ENCODE measurements at places on chromosomes 4 and X.

- no peak for DNase-seq
These were observed 531.7 kb upstream of the FTHL17 start for GRCh38 chrX:31603411-31604120.

- DNase-seq = no peak
These were observed 44.7 kb downstream of the ATP1B4 start for GRCh38 chrX:120406638-120407037.

DNA sequence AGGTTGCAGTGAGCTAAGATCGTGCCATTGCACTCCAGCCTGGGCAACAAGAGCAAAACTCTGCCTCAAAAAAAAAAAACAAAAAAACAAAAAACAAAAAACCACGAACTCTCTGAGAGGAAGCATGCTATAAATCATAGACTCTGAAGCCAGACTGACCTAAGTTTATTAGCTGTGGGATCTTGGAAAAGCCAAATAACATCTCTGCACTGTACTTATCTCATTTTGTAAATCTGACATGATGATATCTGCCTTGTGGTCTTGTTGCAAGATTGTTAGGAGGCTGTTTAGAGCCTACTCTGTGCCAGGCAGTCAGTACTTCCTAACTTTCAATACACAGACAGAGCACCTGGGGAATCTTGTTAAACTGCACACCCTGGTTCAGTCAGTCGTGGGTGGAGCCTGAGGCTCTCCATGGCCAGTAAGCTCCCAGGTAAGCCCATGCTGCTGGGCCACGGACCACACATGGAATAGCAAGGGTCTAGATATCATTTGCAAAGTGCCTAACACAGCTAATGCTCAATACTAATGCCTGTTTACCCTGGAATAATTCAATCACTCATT lies 107.6 kb upstream of the SMIM10 start:
- DNase-seq = no peak

DNA sequence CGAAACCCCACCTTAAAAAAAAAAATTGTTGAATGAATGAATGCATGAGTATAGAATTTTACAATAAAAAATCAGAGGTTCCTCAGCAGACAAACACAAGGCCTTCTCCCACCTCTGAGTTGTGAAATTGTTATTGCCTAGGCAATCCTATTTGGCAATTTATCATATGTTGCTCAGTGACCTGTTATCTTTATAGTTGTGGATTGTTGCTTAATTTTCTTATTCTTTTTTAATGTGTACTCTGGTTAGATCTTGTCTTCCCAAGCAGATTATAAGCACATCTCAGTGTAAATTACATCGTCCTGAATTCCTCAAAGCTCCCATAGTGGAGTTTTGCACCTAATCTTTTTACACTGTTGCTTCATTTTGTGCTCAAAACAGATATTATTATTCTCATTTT lies 71.9 kb downstream of the RBM47 start:
- DNase-seq = no peak

DNA sequence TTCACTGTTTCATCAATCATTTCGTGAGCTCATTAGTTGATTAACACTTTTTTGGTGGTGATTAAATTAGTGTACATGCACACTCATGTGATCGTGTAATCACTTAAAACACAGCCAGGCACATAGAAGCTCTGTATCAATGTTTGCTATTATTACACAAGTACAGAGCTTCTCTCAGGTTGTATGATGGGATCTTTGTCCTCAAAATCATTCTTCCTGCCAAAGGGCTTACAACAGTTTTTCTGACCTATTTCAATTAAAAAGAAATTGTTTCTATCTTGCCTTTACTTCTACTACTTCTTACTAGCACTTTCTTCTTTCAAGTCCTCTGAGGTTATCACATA lies 145.1 kb downstream of the AMELX start:
- no peak for DNase-seq

DNA sequence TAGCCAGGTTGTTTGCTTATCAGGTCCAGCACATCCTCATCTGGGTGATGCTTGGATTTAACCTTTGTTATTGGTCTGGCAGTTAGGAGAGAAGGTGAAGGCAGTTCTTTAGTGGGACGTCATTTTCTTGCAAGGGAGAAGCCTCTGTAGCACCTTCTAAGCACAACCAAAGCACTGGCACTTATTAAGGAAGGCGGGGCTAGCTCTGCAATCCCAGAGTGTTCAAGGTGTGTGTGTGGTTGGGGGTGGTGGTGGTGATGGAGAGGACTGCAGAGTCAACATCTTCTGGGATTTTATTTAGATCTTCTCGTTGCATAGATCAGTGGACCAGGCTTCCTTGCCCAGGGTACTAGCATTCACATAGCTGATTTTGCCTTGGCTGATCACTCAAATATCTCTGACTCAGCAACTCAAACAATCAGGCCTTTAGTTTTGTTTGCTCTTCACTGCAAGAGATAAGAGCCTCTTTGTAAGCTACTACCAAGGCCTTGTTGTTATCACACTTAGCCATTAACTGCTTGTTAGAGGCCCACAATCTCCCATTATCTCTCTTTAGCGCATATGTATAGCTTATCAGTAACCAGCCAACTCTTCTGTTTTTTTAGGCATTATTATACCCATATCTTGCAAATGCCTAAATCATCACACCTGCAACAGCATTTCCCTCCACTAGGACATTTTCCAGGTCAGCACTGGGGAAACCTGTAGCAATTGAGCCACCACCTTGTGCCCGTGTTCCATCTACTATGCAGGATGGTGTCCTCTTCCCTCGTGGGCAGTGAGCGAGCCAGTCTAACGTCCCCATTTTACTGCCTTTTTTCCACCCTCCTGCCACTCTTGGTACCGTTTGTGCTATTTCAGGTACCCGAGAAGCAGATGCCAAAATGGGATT lies 36.5 kb upstream of the LINC00632 start:
- DNase-seq = no peak

DNA sequence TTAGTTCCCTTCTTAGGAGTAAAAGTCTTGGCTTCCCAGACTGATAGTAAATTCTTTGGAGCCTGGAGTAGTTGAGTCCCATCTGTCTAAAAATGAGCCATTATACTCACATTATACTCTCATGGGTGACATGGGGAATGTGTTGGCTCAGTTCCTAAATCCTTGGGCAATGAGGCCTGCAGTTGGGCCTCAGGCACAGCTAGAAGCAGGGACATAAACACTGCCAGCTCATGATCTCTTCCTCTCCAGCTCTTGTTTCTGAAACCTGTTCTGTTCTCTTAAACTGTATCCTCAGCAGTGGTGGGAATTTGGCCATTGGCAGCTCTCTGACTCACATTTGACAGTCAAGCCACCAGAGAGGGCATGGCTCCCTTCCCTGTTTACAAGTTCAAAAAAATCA lies 212.5 kb downstream of the SPATA18 start:
- DNase-seq = no peak

DNA sequence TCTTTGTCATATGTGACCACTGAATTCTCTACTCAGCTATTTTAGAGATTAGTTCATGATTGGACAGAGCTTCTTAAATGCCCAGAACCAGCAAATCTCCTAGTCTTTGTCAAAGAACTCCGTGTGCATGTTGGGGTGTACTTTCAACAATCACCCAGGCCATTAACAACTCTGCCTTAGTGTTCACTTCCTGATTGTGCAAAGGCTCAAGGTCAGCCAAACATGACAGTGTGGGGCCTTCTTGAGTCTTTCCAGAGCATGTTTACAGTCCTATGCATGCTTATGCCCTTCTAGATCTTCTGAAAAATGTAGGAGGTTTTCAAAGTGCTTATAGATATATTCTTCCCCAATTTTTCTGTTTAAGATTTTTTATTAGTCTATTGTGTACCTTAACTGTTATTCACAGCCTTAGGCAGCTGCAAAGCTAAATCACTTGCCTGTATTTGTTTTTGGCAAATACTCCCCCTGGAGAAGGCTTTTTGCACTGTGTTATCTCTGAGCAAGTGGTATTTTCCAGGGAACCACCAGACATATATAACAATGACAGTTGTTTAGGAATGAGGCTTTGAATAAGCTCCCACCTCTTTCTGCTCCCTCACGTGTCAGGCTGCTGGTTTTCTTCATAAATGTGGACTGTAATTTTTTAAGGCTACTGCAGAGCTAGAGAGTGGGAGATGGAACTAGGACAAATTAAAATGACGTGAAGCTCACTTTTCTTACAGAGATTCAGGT lies 24.0 kb upstream of the DRP2 start:
- DNase-seq = no peak

DNA sequence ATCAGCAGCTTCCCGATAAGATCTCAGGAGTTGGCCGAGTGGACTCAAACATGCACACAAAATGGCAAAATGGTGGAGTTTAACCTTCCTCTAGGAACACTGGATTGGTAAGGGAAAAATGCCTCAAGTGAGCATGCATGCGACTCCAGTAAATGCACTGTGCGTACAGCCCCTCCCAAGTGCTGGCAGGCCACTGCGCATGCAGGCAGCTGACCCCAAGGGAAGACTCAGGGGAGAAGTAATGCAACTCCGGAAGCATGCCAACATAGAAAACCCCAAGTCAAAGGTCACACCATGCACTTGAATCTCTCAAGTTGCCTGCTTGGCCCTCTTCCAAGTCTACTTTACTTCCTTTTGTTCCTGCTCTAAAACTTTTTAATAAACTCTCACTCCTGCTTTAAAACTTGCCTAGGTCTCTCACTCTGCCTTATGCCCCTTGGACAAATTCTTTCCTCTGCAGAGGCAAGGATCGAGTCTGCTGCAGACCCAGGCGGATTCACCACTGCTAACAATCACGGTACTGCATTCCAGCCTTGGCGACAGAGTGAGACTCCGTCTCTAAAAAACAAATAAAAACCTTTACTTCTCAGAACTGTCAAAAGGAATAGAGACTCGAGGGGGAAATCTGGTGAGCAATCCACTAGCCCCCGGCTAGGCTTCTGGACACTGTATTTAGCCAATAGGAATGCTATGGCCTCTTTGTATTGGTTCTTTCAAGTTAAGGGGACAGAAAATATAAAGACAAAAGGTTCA lies 33.5 kb downstream of the NYX start:
- peak; percentile 3 for DNase-seq

All from LoVo (cell line).